ENCODE measurements at places on chromosomes 6 and 20.

DNA sequence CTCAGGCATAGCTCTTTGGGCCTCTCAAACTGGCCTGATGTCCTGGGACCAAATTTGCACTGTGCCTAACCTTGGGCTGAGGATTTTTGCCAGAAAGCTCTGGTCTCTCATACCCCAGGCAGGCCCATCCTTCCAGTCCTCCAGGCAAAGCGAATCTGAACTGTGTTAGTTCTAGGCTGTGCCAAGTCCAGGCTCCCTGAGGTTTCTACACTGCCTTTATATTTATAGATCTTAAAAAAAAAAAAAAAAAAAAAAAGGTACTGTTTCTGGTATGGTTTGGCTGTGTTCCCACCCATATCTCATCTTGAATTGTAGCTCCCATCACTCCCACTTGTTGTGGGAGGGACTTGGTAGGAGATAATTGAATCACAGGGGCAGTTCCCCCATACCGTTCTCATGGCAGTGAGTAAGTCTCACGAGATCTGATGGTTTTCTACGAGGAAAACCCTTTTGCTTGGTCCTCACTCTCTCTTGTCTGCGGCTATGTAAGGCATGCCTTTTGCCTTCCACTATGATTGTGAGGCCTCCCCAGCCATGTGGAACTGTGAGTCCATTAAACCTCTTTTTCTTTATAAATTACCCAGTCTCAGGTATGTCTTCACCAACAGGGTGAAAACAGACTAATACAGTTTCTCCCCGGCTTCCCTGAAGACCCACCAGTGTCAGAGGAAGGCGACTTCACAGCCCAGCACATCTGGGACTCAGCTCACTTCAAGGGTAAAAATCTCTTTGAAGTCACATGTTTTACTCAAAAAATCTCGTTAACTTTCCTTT lies 39.0 kb upstream of the TBXT start:
- DNase-seq: no peak

- no peak for DNase-seq
These were observed 183.3 kb downstream of the NKAIN2 start for GRCh38 chr6:123986938-123987337.

GRCh38 chr6:21046276-21046675 lies 512.0 kb downstream of the CDKAL1 start:
- no peak for DNase-seq

- no peak for DNase-seq
These were observed 5.9 kb downstream of the RNF146 start for GRCh38 chr6:127272576-127272975.

GRCh38 chr20:57080796-57081195 lies 185.6 kb downstream of the BMP7 start:
- DNase-seq: no peak

GRCh38 chr6:75107913-75108312 lies 97.9 kb downstream of the COL12A1 start:
- DNase-seq: no peak

GRCh38 chr6:148520109-148520841 lies 177.6 kb downstream of the SASH1 start:
- no peak for DNase-seq

- no peak for DNase-seq
These were observed 113.0 kb downstream of the ERMARD start for GRCh38 chr6:169864148-169865020.

GRCh38 chr6:43378631-43379030 lies 9.2 kb upstream of the ZNF318 start:
- DNase-seq: no peak

All from stimulated activated CD4-positive, alpha-beta T cell treated with anti-CD3 and anti-CD28 coated beads, Interleukin-1b, Interleukin-23, amount 100 ng/mL, for 24 hours (primary cell).